A549 treated with RU486 at 1 μM for 4 hours (cell line): ENCODE measurements at places on chromosomes 16 and 17. TPM values are rescaled to one million over a fixed set of nuclear protein-coding genes. Genes with fewer than 3 reads are reported as not detected.

Gene KRT24
- not detected in 5 replicates for total RNA-seq

Gene KRTAP4-5
- not detected in 5 replicates for total RNA-seq

Gene HAS3
- total RNA-seq: 38.9 to 59.6 TPM (median 52.0 TPM) in 5 replicates

Gene CHST4
- total RNA-seq: 0.05 to 0.08 TPM in 2 of 5 replicates, not detected in the others

Gene DNAI2
- total RNA-seq: 0.09 TPM in 1 of 5 replicates, not detected in the others
